ENCODE measurements at places on chromosomes 13 and 19.

DNA sequence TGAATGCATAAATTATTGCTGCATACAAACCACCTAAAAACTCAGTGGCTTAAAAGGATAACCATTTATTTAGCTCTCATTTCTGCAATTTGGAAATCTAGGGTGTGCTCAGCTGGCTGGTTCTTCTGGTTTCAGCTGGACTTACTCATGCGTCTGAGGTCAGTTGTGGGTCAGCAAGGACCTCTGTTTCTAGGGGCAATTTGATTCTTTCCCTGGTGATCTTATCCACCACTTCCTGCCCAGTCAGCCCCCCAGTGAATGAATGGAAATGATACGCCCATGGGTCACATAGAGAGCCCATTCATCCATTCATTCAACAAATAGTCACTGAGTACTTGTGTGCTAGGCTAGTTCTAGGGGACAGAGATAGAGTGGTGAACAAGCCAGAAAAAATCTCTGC is 9.9 kb downstream of the FXYD5 start:
- DNase-seq: no peak

GRCh38 chr13:35163674-35164073 is 221.6 kb downstream of the NBEA start:
- DNase-seq: no peak

- no peak for DNase-seq
Observed at GRCh38 chr19:32018014-32018413, 327.4 kb upstream of the ZNF507 start.

DNA sequence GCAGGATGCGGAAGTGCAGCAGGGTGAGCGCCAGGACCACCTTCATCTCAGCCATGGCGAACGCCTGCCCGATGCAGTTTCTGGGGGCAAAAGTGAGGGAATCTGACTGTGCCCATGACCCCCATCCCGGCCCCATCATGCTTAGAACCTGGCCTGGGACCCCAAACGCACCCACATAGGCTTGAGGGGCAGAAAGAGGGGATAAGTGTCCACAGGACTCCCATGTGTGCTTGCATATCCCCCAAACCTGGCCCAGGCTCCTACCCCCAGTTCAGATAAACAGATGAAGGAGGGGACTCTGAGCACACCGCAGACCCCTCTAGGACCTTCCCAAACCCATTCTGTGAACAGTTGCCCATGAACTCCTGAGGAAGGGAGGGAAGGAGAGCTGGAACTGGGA is 16.0 kb upstream of the CYP4F2 start:
- no peak for DNase-seq

- no peak for DNase-seq
Observed at GRCh38 chr13:44930280-44930679, 59.0 kb downstream of the NUFIP1 start.

DNA sequence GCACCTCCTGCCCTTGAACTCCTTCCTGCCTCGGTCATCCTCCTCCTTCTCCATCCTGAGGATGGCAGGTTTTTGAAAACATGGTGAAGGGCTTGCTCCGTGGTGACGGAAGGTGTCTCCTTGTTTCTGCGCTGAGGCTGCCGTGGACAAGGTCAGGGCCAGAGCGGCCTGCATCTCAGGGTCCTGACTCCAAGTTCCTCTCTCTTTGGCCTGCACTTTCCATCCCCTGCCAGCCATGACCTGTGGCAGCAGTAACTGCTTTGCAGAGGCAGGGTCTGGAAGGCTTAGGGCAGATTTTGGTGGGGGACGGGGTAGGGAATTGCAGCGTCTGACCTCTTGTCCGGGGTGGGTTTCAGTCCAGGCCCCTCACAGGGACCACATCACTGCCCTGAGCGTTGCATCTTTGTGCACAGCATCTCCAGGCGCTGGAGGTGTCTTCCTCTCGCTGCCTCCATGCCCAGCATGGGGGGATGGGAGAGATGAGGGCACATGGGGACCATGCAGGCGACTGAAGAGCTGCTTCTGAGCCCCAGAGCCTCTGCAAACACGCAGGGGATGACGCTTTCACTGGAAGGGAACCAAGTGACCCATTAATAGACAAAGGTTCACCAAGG is 216.8 kb downstream of the TEX29 start:
- DNase-seq: no peak

DNA sequence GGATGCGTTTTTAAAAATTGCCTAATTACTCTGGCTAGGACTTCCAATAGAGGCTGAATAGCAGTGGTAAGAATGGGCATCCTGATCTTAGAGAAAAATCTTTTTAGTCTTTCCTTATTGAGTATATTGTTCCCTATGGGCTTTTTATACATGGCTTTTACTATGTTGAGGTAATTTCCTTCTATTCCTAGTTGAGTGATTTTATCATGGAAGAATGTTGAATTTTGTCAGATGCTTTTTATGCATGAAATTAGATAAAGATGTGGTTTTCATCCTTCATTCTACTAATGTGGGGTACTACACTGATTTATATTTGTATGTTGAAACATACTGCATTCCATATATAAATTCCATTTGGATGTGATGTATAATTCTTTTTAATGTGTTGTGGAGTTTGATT is 2673.8 kb downstream of the PCDH9 start:
- no peak for DNase-seq

DNA sequence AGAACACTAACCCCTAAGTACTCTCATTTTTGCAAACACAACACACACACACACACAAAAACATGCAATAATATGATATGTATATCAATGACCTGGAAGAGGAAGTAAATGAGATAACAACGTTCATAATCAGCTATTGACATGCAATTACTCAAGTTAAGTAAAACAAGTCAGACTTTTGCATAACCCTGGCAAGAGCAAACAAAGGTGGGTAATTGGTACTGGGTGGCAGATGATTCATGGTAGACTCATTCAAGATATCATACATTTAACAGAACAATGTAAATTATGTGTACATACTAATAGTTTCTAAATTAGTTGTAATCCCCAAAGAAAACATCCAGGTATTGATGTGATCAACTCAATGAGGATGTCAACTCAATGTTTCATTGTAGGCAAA is 508.8 kb downstream of the DACH1 start:
- no peak for DNase-seq

- DNase-seq: no peak
Observed at GRCh38 chr13:101049166-101049850, 367.0 kb downstream of the NALCN start.

GRCh38 chr19:38721979-38722773 is 22.1 kb downstream of the CAPN12 start:
- DNase-seq: no peak

- DNase-seq: no peak
Observed at GRCh38 chr13:47841151-47841550, 159.9 kb downstream of the SUCLA2 start.

- DNase-seq: peak; percentile 44
Observed at GRCh38 chr13:31909864-31910551, 121.6 kb upstream of the FRY start.

- DNase-seq: no peak
Observed at GRCh38 chr13:112448621-112449544, 72.7 kb downstream of the SPACA7 start.

GRCh38 chr13:113907635-113908617 is 44.0 kb upstream of the GAS6 start:
- no peak for DNase-seq

GRCh38 chr13:22175241-22175640 is 504.4 kb downstream of the FGF9 start:
- DNase-seq: no peak

GRCh38 chr19:18782559-18783225 is 8.4 kb downstream of the COMP start:
- DNase-seq: no peak

- DNase-seq: no peak
Observed at GRCh38 chr13:77811381-77811780, 107.2 kb downstream of the EDNRB start.

GRCh38 chr19:16804176-16804575 is 25.0 kb upstream of the SIN3B start:
- no peak for DNase-seq

DNA sequence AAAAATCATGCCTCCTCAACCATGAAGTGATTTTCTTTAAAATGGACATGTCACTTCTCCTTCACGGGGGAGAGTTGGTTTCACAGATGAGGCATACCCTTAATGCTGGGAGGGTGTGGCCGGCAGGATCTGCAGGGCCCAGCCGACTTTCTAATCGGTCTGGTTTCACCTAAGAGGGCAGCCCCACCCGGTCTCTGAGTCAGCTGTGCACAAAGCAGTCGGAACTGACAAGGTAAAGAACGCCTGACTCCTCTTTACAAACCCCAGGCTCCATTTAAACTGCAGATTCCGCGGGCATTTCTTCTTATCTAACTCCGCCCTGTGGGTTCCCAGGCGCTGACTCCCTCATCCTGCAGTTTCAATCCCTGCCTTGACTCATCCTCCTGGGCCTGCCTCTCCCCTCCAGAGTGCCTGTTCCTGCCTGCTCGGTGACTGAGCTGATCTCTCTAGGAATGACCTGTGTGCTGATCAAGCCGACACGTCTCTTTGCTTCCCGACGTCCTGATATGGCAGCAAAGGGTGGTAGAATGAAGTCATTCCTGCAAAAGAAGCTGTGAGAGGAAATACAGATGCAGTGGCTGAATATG is 63.4 kb downstream of the EFNB2 start:
- no peak for DNase-seq

DNA sequence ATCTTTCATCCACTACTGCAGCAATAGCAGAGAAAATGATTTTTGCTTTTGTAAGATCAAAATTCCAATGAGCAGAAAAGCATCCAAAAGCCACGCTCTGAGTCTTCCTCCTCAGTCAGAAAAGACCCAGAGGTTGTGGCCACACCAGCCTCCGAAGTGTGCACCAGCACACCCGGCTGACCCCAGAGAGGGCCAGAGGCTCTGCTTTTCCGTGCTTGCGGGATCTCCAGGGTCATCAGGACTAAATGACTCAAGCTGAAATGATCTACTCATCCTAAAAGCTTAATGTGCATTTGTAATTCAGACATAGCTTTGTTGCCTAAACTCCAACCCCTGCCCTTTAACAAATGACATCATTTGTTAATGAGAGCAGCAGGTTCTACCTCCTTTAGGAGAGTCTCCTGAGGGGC is 16.5 kb downstream of the RXFP2 start:
- DNase-seq: no peak

DNA sequence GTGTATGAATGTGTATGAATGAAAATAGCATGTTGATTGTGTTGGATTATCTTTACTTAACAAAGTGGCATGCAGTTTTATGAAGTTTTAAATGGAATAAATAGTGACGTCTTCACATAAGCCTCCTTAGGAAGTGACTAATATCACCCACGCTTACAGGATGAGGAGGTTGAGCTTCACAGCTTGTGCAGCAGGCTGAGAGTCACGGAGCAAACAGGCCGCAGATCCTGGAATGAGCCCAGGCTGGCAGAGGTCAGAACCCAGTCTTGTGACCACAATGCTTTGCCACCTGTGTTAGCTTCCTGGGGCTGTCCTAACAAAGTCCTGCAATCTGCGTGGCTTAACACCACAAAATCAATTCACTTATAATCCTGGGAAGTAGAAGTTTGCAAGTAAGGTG is 20.8 kb downstream of the LAIR2 start:
- no peak for DNase-seq

GRCh38 chr19:17841371-17841809 is 6.4 kb downstream of the JAK3 start:
- no peak for DNase-seq

DNA sequence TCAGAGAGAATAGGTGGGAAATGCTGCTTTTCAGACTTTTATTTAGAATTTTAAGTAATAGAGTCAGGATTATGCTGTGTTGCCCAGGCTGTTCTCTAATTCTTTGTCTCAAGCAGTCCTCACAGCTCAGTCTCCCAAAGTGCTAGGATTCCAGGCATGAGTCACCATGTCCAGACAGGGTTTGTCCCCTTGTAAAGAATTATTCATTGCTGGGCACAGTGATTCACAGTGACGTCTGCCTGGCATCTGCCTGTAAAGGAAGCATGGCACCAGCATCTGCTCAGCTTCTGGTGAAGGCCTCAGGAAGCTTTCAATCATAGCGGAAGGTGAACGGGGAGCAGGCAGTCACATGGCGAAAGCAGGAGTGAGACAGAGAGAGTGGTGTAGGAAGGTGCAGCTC is 17.7 kb downstream of the ZNF763 start:
- no peak for DNase-seq

- no peak for DNase-seq
Observed at GRCh38 chr19:45762870-45763631, 6.0 kb downstream of the SIX5 start.

DNA sequence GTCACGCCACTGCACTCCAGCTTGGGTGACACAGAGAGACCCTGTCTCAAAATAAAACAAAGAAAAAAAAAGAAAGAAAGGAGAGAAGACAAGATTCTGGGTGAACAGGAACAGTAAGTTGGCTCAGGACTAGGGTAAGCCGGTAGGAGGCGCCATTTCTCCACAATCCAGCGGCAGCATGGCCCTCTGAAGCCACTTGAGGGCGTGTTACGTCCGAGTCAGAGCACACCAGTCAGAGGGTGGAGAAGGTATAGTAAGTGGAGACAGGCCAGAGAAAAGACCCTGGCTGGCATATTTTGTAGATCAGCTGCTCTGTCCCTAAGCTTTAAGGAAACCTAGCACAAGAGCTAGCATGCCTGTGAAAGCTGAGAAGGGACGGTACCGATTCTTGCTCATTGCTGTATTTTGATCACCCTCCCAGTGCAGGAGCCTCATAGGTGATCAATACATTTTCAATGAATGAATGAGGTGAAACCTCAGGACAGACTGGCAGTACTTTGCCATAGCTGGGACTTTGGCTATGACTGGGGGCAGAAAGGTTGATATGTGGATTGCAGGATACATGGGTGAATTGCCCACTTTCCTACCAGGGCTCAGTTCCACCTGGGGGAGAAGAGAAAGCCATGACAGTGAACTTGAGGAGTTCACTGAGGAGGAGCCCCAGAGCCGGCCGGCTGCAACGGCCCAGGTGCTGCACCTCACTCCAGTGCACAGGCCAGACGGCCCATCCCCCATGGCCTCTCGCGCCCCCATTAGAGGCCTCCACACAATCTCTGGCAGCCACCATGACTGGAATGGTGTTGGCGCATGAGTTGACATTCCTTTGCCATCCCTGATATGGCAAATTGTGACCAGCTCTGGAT is 23.5 kb downstream of the POU2F2 start:
- peak; percentile 90 for DNase-seq

DNA sequence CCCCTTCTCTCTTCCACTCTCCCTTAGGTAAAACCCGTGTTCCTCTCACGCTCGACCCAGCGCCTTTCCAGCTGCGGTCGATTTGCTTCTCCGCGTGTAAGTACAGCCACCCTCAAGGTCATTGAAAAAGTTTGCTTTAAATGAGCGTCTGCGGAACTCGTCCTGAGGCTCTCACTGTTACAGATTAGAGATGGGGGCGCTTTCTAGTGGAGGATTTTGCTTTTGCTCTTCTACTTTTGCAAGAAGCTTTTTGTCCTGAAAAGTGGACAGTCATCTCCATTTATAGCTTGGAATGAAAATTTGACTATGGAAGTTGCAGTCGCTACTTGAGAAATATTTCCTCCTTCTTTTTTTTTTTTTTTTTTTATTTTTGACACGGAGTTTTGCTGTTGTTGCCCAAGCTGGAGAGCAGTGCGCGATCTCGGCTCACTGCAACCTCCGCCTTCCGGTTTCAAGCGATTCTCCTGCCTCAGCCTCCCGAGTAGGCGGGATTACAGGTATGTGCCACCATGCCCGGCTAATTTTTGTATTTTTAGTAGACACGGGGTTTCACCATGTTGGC is 595 bp upstream of the RAB20 start:
- no peak for DNase-seq

All from activated T-cell treated with anti-CD3 and anti-CD28 coated beads for 1 hour (primary cell).